ENCODE measurements at places on chromosomes 1 and 21.

GRCh38 chr1:81664341-81664740 lies 136.4 kb upstream of the ADGRL2 start:
- DNase-seq = no peak

DNA sequence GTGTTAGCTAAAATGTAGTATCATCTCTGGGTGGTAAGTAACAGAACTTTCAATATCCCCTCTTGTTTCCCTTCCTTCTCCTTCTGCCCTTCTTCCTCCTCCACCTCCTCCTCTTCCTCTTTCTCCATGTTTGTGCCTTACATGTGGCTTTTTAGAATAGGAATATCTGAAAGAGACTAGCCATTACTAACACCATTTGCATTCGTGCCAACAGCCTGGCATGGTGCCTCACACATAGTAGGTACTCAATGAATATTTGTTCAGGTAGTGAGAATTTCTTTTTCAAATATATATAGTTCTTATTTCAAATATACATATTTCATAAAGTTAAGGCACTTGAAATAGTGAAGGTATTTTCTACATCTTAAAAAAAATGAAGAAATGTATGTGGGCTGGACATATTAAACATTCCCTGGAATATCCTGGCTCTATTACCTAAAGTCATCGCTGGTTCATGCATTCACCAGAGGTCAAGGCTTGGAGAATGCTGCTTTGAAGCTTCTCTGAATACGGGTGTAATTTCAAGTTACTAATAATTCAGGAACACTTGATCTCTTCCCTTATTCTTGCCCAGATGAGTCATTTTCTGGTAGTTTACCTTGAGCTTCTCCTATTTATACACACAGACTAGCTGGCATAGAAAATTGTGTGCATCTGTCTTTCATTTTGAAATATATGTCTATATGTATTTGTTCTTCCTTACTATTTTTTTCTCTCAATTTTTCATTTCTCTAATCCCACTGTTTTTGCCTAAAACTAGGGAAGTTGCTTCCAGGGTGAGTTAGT lies 319.4 kb downstream of the TGFB2 start:
- no peak for DNase-seq

- no peak for DNase-seq
Measured at GRCh38 chr1:4016351-4017130, 116.5 kb upstream of the C1orf174 start.

DNA sequence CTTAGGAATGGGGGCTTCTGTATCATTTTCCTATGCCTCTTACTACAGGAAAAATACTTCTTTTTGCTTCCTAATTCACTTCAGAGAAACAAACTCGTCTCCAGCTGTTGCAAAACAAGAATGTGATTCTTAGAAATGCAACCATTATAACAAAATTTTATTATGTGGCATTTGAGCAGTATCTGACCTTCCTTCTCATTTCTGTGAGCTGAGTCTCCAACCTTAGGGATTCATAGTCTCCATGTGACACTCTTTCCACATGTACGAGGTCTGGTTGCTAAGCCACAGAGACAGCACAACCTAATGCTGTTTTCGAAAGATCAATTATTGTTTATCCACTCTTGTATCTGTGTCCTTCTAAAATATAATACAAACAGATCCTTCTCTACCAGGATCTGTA lies 75.3 kb upstream of the RGS4 start:
- DNase-seq = no peak

GRCh38 chr1:147760481-147761260 lies at the start of gene GJA5:
Gene GJA5, minus strand, starts transcription at chr1:147760602. Its CDS starts 1,364 bp downstream, at chr1:147759238.
- no peak for DNase-seq

- no peak for DNase-seq
Measured at GRCh38 chr1:108070662-108071061, 105.7 kb upstream of the VAV3 start.

Measured in NCI-H1930 (cell line).